ENCODE measurements at places on chromosomes 1 and 21. TPM values are rescaled to one million over a fixed set of nuclear protein-coding genes. Genes with fewer than 3 reads are reported as not detected.
A peak's percentile ranks its signal among the peaks of the same experiment; 100 is the strongest.

GRCh38 chr1:4637616-4638344 lies 16.6 kb upstream of the AJAP1 start:
- H3K36me3 ChIP-seq = no peaks in the 10 kb centered on the region
- H3K4me1 ChIP-seq = no peaks in the 10 kb centered on the region
- DNase-seq = no peak
- H3K27me3 ChIP-seq = no peaks in the 10 kb centered on the region
- H3K27ac ChIP-seq = no peak overlapping the region
- H3K4me3 ChIP-seq = no peak overlapping the region

Gene AVPR1B
- not detected for total RNA-seq

Gene S100A1
- not detected for total RNA-seq

Gene TSHB
- total RNA-seq = not detected

Gene GBP6
- total RNA-seq = not detected

DNA sequence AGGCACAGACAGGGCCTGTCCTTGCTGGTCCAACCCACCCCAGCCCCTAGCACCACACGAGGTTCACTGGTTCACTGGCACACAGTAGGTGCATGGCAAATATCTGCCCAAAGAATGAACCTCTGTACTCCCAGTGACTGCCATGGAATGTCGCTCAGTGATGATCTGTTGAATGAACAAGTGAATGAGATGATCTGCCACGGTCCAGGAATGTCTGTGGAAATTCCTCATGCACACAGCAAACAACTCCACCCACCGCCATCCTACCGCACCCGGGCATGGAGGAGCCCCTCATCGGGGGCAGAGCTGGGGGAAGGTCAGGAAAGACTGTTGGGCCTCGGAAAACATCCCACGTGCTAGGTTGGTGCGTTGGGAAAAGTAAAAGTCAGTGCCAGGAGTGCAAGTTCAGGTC lies 1.7 kb downstream of the HSPG2 start:
- H3K27me3 ChIP-seq = no peaks in the 10 kb centered on the region
- H3K36me3 ChIP-seq = no peaks in the 10 kb centered on the region
- peak overlapping the region; percentile 71 for H3K4me3 ChIP-seq
- no peak for DNase-seq

Gene DCST2
- total RNA-seq = 1.7 TPM

DNA sequence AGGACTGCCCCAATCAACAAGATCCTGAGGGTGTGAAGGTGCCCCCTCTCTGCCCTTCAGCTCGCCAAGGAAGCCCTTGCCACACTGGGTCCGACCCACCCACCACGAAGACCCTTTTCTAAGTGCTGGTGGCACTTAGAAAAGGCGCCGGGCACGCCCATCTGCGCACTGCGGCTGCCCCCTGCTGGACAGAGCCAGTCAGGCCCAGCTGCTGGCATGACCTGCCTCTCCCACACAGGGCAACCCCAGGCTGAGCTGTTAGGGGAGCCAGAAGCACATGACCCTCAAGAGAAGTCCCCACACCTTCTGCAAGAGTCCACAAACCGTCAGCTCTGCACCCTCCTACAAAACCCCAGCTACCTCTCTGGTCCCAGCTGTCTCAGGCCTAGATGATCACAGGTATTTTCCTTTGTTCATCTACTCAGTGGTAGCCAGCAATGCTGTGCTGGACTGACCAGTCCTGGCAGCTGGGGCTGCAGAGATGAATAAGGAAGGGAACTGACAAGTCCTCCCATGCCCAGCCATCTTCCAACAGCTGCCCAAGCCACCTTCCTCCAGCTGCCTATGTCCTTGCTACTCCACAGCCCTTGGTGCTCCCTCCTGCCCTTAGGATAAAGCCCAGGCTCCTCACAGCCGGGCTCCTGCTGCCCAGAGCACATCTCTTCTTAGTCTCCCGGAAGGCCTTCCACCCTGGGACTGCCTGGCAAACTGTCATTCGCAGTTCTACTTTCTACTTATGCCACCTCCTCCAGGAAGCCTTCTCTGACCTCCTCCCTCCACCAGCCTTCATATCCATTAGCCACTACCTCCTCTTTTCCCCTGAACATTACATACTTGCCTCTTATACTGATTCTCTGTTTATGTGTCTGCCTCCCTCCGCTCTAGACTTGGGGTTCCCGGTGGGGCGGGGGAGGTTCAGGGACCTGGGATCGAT lies 39.8 kb upstream of the ZC3H12A start:
- peak; percentile 80 for DNase-seq
- no peak overlapping the region for H3K27ac ChIP-seq
- H3K4me1 ChIP-seq = no peaks in the 10 kb centered on the region
- no peaks in the 10 kb centered on the region for H3K36me3 ChIP-seq
- H3K27me3 ChIP-seq = no peaks in the 10 kb centered on the region

GRCh38 chr1:10612436-10613160 lies 137.8 kb downstream of the PEX14 start:
- H3K4me1 ChIP-seq = no peaks in the 10 kb centered on the region
- H3K27me3 ChIP-seq = no peaks in the 10 kb centered on the region
- no peaks in the 10 kb centered on the region for H3K36me3 ChIP-seq
- DNase-seq = no peak

Gene TMEM52
- 9.5 TPM for total RNA-seq

- DNase-seq = no peak
- no peaks in the 10 kb centered on the region for H3K36me3 ChIP-seq
- H3K27me3 ChIP-seq = no peaks in the 10 kb centered on the region
- H3K27ac ChIP-seq = no peak overlapping the region
- H3K4me3 ChIP-seq = no peak overlapping the region
Measured at GRCh38 chr1:29648798-29649188, 412.5 kb downstream of the PTPRU start.

- no peak for DNase-seq
- H3K36me3 ChIP-seq = no peaks in the 10 kb centered on the region
- no peak overlapping the region for H3K27ac ChIP-seq
- H3K4me3 ChIP-seq = no peak overlapping the region
- H3K27me3 ChIP-seq = no peaks in the 10 kb centered on the region
Measured at GRCh38 chr21:36105327-36105842, 29.5 kb upstream of the CBR3 start.

- H3K4me1 ChIP-seq = no peaks in the 10 kb centered on the region
- H3K4me3 ChIP-seq = no peak overlapping the region
- H3K36me3 ChIP-seq = no peaks in the 10 kb centered on the region
- peak; percentile 62 for DNase-seq
- H3K27ac ChIP-seq = no peak overlapping the region
Measured at GRCh38 chr1:3785456-3786157, 10.7 kb downstream of the LRRC47 start.

DNA sequence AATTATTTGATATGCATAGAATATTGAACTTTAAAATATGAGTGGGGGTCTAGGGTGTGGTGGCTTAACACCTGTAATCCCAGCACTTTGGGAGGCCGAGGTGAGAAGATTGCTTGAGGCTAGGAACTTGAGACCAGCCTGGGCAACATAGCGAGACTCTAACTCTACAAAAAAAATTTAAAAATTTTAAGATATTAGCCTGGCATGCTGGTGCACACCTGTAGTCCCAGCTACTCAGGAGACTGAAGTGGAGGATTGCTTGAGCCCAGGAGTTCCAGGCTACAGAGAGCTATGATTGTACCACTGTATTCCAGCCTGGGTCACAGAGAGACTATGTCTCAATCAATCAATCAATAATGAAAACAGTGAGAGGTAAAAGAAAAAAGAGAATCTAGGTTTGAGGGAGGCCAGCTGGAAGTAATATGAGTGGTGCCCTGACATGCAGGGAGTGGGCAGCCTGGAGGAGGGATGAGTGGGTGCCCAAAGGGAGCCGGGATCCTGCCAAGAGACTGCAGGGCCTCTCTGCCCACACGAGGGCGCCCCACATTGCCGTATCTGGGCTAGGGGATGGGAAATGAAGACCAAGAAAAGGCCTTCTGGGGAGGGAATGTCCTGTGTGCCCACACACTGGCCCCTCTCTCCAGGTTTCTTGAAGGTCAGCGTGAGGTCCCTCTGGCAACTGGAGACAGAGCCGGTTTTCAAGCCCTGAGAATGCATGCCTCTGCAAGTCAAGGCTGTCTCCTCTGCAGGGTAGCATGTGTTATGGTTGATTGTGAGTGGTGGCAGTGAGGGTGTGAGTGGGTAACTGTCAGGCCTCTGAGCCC lies 93.9 kb upstream of the PPM1J start:
- no peaks in the 10 kb centered on the region for H3K36me3 ChIP-seq
- no peaks in the 10 kb centered on the region for H3K4me1 ChIP-seq
- H3K27me3 ChIP-seq = no peaks in the 10 kb centered on the region

GRCh38 chr1:26739329-26739914 lies 43.6 kb downstream of the ARID1A start:
- H3K27me3 ChIP-seq = no peaks in the 10 kb centered on the region
- H3K4me3 ChIP-seq = no peak overlapping the region
- no peak for DNase-seq

DNA sequence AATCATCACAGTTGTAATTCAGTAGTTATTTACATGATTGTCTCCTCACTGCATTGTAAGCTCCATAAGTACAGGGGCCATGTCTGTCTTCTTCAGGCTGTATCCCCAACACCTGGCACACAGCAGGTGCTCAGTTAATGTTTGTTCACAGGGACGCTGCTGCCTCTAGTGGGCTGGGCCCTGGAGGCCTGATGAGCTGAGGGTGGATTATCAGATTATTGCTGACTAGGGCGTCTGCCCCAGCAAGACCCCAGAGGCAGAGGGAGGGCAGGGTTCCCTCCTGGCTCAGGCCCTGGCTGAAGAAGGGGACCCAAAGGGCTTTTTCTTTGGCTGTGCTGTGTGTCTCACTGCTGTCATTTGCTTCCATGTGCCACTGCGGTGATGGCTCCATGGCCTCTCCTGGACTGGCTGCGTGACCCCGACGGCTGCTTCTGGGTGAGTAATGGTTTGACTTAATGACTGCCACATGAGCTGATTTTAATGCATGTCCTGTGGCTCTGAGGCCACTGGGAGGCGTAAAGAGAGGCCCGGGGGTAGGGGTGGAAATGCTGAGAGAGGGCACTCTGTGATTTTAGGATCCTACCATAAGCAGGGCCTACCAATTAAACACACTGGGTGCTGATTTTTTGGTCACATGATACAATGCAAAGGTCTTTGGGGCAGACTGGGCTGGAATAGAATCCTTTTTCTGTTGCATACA lies 20.8 kb upstream of the EPB41 start:
- no peak for DNase-seq
- no peaks in the 10 kb centered on the region for H3K4me1 ChIP-seq
- peaks cover 8% of the 10 kb centered on the region for H3K36me3 ChIP-seq
- H3K4me3 ChIP-seq = no peak overlapping the region

DNA sequence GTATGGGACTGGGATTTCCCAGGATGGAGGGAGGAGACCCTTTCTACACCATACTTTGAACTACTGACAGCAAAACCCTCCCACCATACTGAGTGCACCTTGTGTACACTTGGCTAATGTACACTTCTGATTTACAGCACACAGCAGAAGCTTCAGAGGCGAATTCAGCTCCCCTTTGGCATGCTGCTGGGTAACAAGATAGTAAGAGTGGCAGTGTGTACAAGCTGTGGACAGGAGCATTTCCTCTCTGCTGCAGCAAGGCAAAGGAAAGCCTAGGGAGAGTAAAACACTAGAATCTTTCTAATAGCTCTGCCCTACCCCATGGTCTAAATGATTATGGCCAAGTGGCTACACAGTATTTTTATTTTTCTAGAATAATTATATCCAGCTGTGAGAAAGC lies 83.9 kb upstream of the ARTN start:
- no peak for DNase-seq
- H3K36me3 ChIP-seq = no peaks in the 10 kb centered on the region
- H3K4me1 ChIP-seq = no peaks in the 10 kb centered on the region

DNA sequence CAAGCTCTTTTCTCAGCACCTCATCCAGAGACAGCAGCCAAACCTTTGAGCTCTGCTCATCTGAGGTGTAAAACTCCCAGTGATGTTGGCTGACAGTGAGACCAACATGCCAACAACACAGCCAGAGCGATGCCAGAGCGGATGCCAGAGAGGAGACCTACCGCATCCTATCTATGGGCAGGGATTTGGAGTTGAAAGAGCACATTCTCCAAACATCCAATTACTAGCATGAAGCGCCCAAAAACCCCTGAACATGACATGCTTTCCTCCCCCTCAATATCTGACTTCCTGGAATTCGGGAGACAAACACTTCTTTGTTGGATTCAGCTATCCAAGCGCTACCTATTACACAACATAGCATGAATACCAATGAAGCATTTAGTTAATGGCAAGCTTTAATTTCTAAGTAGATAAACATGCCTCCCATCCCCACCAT lies 23.1 kb upstream of the PAXBP1 start:
- H3K27me3 ChIP-seq = no peaks in the 10 kb centered on the region
- H3K27ac ChIP-seq = no peak overlapping the region
- no peak for DNase-seq
- H3K36me3 ChIP-seq = no peaks in the 10 kb centered on the region
- H3K4me1 ChIP-seq = no peaks in the 10 kb centered on the region

GRCh38 chr1:159791031-159791430 lies 10.3 kb downstream of the DUSP23 start:
- H3K4me1 ChIP-seq = no peaks in the 10 kb centered on the region
- no peak overlapping the region for H3K4me3 ChIP-seq
- H3K27me3 ChIP-seq = no peaks in the 10 kb centered on the region
- H3K27ac ChIP-seq = no peak overlapping the region
- no peak for DNase-seq
- H3K36me3 ChIP-seq = no peaks in the 10 kb centered on the region

DNA sequence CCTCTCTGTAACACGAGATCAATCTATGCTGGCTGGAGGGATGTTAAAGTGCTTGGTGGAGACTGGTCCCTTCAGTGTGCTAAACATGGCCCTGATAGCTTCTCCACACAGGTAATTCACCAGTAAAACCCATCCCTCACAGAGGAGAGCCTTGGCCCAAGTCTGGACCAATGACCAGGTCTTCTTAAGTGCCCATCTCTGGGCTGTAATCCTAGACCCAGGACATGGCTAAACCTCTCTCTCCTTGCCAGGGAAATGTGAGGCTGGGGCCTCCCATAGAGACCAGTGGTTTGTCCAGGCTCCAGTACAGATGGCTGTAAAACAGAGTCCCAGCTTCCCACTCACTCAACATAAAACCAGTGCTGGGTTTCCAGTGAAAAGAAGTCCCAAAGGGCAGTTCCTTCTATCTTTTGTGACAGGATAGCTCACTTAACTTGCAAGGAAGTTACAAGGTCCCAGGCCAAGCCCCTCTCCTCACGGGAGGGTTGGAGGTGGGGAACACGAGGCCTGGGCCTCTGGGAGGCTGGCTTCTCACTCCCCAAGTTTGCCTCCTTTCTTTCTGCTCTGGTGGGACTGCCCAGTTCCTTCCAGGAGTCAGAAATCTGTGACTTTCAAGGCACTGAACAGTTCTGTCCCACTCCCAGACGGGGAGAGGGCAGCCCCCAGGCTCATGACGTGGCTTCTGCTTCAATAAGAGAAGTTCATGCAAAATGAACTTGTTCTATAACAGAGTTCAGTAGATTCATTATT lies 2.2 kb upstream of the KIF17 start:
- no peaks in the 10 kb centered on the region for H3K36me3 ChIP-seq
- no peak for DNase-seq
- no peaks in the 10 kb centered on the region for H3K27me3 ChIP-seq
- no peak overlapping the region for H3K4me3 ChIP-seq
- no peaks in the 10 kb centered on the region for H3K4me1 ChIP-seq
- no peak overlapping the region for H3K27ac ChIP-seq

Data from Peyer's patch (tissue), 4 donors.